ENCODE measurements at places on chromosomes 4 and X.

- DNase-seq, result no peak
These were observed 94.2 kb downstream of the PPP3CA start for GRCh38 chr4:101253121-101253520.

GRCh38 chr4:80124246-80125211 is 51.5 kb upstream of the ANTXR2 start:
- no peak for DNase-seq

DNA sequence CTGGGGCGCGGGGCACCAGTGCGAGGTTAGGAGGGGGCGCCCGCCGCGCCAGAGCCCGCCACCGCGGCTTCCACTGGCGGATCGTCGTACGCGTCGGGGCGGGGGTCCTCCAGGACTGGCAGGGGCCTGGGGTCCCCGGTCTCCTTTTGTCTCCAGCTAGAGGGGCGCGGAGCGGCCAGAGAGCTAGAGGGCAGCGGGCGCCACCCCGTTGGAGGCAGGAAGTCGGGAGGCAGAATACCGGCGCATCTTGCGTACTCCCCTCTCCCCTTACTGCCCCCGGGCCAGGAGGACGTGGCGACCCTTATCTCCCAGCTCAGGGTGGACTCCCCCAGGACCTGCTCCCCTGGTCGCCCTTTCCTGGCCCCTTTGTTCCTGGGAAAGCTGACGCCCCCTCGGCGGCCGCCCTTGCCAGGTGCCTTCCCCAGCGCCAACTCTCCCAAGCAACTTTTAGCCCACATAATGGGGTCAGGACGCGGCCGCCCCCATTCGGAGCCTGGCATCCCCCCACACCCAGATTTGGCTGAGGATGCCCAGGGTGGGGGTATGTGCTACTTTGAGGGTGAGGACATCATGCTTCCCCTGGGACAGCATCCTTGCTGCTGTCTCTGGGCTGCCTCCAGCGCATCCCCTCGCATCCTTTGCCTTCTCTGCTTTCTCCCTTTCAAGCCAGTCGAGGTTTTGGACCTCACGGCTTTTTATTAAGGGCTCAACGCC is 933 bp downstream of the CNKSR2 start:
- no peak for DNase-seq

- no peak for DNase-seq
These were observed 481.7 kb upstream of the ATOH1 start for GRCh38 chr4:93346840-93347239.

- no peak for DNase-seq
These were observed 11.0 kb upstream of the OTC start for GRCh38 chrX:38341442-38341841.

- no peak for DNase-seq
These were observed 43.0 kb upstream of the PDLIM5 start for GRCh38 chr4:94408549-94409374.

DNA sequence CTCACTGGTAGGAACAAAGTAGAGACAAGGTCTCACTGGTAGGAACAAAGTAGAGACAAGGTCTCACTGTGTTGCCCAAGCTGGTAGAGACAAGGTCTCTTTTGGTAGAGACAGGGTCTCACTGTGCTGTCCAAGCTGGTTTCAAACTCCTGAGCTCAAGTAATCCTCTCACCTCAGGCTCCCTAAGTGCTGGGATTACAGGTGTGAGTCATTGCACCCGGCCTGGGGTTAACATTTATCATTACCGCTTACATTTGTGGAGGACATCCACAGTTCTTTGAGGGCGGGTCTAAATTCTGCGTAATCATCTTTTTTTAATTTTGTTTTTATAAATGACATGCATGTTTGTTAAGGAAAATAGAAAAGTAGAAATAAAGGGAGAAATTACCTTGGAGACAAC is 12.0 kb downstream of the RAB33B start:
- no peak for DNase-seq

- DNase-seq, result no peak
These were observed 98.4 kb downstream of the PHKA2 start for GRCh38 chrX:18885328-18886004.

- DNase-seq, result no peak
These were observed 133.2 kb downstream of the NLGN4X start for GRCh38 chrX:6095469-6095868.

- no peak for DNase-seq
These were observed 34.4 kb downstream of the HPF1 start for GRCh38 chr4:169723207-169723965.

DNA sequence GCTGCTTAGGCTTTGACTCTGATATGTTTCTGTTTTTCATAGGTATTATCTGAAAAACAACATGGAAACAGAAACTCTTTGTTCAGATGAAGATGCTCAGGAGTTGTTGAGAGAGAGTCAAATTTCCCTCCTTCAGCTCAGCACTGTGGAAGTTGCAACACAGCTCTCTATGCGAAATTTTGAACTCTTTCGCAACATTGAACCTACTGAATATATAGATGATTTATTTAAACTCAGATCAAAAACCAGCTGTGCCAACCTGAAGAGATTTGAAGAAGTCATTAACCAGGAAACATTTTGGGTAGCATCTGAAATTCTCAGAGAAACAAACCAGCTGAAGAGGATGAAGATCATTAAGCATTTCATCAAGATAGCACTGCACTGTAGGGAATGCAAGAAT is 238.6 kb downstream of the RAPGEF2 start:
- no peak for DNase-seq

DNA sequence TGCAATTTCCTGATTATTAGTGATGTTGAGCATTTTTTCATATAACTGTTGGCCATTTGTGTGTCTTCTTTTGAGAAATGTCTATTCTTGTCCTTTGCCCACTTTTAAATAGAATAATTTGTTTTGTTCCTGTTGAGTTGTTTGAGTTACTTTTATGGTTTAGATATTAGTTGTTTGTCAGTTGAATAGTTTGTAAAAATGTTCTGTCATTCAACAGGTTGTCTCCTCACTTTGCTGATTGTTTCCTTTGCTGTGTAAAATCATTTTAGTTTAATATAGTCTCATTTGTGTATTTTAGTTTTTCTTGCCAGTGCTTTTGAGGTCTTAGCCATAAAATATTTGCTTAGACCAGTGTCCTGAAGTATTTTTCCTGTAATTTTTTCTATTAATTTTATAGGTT is 181.8 kb upstream of the GLRA2 start:
- no peak for DNase-seq
